ENCODE measurements at places on chromosomes 7 and 10.
A peak's percentile ranks its signal among the peaks of the same experiment; 100 is the strongest.

DNA sequence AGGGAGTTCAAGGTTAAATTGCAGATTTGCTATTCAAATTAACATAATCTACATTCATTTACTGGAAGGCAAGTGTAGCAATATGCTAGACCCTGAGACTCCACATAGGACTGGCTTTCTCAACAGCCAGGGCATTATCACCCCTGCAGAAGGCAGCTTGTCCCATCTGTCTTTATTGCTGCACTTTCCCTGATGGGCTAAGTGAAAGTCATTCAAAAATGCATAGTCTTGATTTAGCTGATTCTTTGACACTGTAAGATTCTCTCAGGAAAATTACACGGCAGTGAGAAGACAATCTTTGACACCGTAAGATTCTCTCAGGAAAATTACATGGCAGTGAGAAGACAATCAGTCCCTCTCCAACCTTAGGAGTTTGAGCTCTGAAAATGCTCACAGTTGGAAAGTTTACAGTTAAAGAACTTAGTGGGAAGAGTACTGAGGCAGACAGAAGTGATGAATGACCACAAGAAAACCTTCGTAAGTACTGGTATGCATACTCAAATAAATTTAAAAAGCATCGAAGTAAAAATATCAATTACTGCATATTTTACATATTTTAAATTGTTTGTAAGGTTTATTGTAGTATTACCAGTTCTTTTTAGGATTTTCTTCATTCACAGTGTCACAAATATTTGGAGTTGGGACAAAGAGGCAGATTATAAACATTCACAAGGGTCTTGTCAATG is 88.9 kb downstream of the RAPGEF5 start:
- peak; percentile 3 for DNase-seq

GRCh38 chr10:99224766-99225165 is 10.9 kb downstream of the HPSE2 start:
- DNase-seq, result no peak

- no peak for DNase-seq
Measured at GRCh38 chr10:125156196-125156595, 4.2 kb downstream of the CTBP2 start.

DNA sequence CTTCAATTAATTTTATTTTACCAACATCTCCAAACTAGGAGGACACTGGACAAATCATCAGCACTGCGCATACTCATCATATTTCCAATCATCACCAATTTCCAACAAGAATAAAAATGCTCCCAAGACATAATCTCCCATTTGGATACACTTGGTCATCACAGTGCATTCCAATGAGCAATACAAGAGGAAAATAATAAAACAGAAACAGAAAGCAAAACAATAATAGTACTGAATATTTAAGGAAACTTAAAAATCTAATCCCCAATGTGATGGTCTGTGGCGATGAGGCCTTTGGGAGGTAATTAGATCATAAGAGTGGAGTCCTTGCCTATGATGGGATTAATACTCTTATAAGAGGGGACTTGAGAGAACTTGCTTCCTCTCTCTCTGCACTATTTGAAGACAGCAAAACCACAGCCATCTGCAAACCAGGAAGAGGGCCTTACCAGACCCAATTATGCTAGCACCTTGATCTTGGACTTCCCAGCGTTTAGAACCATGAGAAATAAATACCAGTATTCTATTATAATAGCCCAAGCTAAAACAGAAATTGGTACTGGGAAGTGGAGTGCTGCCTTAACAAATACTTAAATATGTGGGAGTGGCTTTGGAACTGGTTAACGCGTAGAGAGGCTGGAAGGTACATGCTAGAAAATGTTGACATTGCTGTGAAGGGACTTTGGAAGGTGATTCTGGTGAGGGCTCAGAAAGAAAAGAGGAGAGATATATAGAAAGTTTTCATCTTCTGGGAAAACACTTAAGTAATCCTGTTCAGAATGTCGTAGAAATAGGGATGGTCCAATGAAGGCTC is 91.5 kb downstream of the JAZF1 start:
- DNase-seq, result no peak

- no peak for DNase-seq
Measured at GRCh38 chr7:101154693-101155102, 422 bp downstream of the AP1S1 start.

DNA sequence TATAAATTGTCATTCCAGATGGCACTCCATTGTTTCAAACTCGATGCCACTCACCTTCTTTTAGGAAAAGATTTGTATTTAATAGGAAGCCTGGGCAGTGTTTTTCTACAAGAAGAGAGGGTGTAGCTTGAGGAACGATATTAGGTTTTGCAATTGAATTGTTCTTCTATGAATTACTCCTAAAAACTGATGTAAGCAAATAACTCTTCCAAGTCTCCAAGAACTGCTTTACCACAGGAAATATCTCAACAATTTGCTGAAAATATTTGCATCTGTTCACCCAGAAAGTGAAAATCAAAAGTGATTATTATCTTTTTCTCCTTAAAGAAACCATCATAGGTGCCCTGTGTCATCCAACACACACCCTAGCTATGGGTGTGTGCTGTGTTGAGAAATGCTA is 261.3 kb upstream of the MEOX2 start:
- DNase-seq, result peak; percentile 26

DNA sequence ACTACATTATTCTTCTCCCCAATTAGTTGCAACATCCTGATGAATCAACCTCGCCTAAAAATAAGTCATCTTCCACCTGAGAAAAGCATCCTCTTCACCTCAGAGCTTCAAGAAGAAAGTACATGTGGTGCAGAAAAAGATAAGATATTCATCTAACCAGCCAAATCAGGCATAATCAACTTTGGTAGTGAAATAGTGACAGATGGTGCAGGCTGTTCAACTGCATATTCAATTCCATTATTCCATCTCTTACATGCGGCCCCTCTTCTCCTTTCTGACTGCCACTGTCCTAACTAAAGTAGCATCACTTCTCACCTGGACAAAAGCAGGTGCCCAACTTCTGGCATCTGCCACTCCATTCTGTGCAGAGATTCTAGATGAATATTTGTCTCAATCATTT is 148.4 kb upstream of the STEAP1 start:
- no peak for DNase-seq

DNA sequence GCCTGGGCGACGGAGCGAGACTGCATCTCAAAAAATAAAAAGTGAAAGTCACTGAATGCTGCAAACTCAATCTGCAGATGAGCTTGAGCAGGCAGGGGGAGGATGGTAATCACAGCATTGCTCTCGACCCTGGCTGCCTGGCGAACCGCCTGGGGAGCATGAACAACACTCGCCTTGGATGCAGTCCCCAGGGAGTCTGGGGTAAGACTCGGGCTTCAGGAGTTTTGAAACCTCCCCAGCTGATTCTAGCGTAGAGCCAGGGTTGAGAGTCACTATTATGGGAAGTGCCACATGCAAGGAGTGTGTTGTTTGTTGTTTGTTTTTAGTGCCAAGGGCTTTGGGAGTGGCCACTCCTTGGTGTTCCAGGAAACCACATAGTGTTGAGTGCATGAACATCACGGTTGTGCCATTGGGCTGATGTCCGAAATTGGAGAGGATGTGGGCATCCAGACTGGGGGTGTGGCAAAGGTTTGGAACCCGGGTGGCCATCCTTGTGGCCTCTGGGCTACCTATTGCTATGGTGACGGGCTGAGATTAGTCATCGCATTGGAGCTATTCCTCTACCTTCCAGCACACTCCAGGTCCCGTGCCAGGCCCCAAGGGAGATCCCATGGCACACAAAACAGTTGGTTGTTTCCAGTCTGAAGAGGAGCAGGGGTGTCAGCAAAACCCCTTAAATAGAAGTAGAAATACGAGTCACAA is 92.6 kb downstream of the RGS10 start:
- peak; percentile 86 for DNase-seq

- DNase-seq, result no peak
Measured at GRCh38 chr7:75804705-75805104, 8.9 kb downstream of the CCL24 start.

- no peak for DNase-seq
Measured at GRCh38 chr10:50480054-50481007, 143.4 kb downstream of the SGMS1 start.

DNA sequence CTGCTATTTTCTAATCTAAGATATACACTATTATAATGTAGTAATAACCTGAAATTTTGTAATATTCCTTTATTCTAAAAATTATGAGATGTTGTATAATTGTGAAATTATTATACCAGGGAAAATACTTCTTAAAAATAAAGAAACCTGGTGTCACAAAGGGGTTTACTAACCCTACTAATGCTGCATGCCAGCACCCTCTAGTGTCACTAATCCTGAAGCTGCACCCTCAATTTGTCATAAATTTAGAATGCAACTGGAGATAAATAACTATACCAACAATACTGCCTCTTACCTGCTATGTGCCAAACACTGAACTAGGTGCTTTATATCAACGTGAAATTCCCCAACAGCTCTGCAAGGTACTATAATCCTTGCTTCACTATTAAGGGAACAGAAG is 30.8 kb downstream of the TM9SF3 start:
- DNase-seq, result peak; percentile 21

DNA sequence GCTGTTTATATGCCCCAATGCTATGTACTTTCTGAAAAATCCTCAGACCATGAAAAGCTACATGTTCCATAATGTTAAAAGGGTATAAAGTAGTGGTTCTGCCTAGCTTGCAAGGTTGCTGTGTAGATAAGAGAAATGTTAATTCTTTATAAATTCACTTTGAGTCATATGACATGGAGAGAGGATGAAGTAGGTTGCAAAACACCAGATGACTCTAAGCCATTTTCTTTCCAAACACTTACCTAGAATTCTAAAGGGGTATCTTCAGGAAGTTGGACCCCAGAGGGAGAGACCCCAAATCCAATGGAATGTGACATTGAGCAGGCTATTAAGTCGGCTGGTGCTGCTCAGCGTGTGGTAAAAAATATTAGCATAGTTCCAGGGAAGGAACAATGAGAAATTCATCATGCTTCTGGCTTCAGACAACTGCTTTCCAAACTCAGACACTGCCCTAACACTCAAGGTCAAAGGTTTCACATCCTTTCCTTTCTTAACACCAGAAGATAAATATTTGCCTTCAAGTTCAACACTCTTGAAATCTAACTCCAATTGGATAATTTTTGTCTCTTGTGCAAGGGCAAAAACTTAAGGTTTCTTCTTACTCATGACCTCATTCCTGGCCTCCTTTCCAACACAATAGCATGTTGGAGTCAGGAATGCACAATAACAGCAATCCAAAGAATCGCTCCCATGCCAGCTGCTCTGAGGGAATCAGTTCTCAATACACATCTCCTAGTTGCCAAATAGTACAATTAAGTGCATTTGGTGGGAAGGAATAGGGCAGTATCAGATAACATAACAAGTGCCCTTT is 100.7 kb upstream of the AFAP1L2 start:
- peak; percentile 71 for DNase-seq

DNA sequence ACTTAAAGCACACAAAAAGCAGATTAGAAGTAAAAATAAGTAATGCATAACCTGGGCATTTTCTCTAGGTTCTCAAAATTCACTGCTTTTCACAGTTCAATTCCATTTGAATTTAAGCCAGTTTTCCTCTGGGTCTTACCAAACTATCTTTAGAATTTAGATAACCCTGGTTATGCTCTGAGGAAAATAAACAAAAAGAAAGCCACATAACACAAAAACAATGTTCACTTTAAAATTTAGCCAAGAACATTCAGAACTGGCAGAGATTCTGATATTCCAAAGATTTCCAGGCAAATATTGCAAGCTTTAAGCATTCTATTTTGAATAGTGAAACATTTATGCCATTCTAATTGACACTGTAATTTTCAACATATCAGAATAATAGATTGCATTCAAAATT is 50.7 kb upstream of the PRKG1 start:
- no peak for DNase-seq

DNA sequence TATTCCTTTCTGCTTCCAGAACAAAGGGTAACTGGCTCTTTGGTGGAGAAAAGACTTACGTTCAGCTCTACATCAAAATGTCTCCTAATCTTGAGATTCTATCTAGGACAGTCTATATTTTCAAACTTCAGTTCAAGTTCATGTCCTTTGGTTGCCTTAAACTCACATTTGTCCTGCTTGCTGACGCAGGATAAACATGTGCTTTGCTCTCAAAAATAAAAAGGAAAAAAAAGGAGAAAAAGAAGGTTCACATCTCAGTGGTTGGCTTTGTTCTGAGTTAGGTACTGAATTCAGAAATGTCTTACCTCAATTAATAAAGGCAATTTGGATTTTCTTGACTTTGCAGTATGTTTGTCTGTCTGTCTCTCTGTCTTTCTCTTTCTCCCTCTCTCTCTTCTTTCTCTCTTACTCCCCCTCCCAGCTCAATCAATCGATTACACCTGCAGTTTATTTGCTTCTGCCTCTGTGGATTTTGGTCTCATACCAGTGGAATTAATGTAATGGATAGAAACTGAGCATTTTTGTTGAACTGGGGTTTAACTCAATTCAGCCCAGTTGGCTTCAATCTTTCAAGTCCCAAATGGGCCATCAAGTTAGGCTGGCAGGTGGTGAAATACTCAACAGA is 72.2 kb upstream of the ADRB1 start:
- no peak for DNase-seq

GRCh38 chr7:42740408-42740807 is 171.5 kb downstream of the C7orf25 start:
- peak; percentile 43 for DNase-seq

- no peak for DNase-seq
Measured at GRCh38 chr10:120229641-120230040, 227.4 kb upstream of the PLPP4 start.

DNA sequence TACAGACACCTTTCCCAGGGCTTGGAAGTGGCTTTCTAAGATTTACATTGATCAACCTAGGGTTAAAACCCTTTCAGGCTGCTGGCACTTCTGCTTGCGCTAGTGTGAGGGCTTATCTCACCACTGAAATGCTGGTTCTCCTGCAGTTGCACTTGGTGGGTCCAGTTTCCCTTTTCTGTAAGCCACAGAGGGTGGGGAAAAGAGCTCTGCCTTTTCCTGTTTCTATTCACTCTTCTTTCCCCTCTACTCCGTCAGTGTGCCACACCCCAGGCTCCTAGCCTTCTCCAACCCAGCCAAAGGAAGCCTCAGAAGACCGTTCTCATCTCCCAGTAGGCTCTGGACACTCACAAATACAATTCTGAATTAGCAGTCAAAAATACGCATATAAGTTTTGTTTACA is 19.0 kb upstream of the CAPZA2 start:
- no peak for DNase-seq

DNA sequence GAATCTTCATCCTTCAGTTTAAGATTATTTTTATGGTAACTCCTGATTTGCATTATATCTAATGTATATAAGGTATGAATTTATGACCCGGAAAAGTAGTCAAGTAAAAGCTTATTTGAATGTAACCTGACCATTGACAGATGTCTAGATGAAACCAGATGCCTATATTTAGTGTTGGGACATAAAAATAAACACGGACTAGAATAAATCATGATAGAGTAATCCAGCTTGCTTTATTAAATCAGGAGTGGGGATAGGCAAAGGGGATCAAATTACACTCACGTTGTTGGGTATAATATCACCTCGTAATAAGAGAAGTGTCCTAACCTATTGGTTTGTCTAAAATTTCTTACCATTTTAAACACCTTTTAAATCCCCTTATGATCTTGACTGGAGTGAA is 244.6 kb downstream of the AGMO start:
- DNase-seq, result no peak

DNA sequence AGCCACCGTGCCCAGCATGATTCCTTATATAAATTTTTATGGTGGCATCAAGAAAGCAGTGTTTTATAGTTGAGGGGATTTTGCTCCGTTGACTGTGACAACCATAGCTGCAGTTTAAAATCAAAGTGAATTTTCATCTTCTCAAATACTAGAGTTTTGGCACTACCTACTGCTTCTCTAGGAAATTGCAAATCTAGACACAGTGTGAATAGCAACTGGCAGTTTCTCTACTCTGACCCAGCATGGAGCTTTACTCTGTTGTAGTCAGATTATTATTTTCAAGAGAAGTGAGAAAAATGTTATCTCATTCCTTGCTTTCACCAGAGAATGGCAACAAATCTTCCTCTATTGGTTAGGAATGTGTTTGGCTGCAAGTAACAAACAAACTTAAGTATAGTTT is 22.9 kb downstream of the MCM10 start:
- no peak for DNase-seq
